Left lung (tissue), 14 donors: ENCODE measurements at places on chromosomes 4 and X. TPM values are rescaled to one million over a fixed set of nuclear protein-coding genes. Genes with fewer than 3 reads are reported as not detected.

DNA sequence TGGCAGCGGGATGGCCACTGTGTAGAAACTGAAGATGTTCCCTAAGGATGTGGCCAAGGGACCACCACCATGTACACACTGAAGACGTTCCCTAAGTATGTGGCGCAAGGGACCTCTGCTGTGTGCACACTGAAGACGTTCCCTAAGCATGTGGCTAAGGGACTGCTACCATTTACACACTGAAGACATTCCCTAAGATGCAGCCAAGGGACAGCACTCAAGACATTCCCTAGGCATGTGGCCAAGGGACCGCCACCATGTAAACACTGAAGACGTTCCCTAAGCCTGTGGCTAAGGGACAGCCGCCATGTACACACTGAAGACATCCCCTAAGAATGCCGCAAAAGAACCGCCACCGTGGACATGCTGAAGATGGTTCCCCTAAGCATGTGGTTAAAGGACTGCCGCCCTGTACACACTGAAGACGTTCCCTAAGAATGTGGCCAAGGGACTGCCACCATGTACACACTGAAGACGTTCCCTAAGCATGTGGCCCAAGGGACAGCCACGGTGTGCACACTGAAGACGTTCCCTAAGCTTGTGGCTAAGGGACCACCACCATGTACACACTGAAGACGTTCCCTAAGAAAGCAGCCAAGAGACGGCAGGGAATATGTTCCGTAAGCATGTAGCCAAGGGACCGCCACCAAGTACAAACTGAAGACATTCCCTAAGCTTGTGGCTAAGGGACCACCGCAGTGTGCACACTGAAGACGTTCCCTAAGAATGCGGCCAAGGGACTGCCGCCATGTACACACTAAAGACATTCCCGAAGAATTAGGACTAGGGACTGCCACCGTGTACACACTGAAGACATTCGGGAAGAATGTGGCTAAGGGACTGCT is 43.3 kb downstream of the DHRSX start:
- no peak for DNase-seq
- no peak overlapping the region for H3K27ac ChIP-seq
- no peak overlapping the region for H3K4me3 ChIP-seq
- no peaks in the 10 kb centered on the region for H3K4me1 ChIP-seq

- DNase-seq = no peak
- no peak overlapping the region for H3K27ac ChIP-seq
- no peaks in the 10 kb centered on the region for H3K27me3 ChIP-seq
- H3K36me3 ChIP-seq = no peaks in the 10 kb centered on the region
- no peak overlapping the region for H3K4me3 ChIP-seq
- H3K4me1 ChIP-seq = no peaks in the 10 kb centered on the region
These were observed 15.5 kb upstream of the FAAH2 start for GRCh38 chrX:57270980-57271379.

DNA sequence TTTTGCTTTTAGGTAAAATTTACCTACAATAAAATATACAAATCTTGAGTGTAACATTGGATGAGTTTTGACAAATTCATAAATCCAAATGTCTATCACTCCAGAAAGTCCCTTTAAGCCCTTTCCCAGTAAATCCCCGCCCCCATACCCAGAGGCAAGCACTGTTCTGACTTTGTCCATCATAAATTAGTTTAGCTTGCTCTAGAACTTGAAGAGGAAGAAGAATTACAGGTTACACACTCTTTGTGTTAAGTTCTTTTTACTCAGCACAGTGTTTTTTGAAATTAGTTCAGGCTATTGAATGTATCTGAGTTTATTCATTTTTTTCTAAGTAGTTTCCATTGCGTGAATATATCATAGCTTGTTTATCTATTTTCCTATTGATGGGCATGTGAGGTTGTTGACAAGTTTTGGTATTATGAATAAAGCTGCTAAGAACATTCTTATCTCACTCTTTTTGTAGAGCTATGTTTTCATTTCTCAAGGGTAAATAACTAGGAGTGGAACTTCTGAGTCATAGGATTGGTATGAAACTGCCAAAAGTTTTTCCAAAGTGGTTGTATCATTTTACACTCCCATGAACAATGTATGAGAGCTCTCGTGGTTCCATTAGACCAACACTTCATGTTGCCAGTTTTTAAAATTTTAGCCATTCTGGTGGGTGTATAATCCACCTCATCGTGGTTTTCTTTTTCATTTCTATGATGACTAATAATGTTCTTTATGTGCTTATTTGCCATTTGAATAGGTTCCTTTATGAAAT is 22.4 kb upstream of the HPSE start:
- H3K4me1 ChIP-seq = no peaks in the 10 kb centered on the region
- H3K27ac ChIP-seq = peak overlapping the region; percentile 16
- H3K4me3 ChIP-seq = no peak overlapping the region
- no peaks in the 10 kb centered on the region for H3K27me3 ChIP-seq
- DNase-seq = no peak

GRCh38 chr4:139210486-139210885 is 33.5 kb upstream of the ELF2 start:
- no peak for DNase-seq
- H3K27ac ChIP-seq = no peak overlapping the region
- no peaks in the 10 kb centered on the region for H3K36me3 ChIP-seq
- peaks cover 3% of the 10 kb centered on the region for H3K4me1 ChIP-seq
- H3K4me3 ChIP-seq = no peak overlapping the region

- peaks cover 3% of the 10 kb centered on the region for H3K36me3 ChIP-seq
- DNase-seq = no peak
- no peaks in the 10 kb centered on the region for H3K4me1 ChIP-seq
- no peak overlapping the region for H3K4me3 ChIP-seq
These were observed 137.2 kb downstream of the DIPK2B start for GRCh38 chrX:45063319-45064095.

DNA sequence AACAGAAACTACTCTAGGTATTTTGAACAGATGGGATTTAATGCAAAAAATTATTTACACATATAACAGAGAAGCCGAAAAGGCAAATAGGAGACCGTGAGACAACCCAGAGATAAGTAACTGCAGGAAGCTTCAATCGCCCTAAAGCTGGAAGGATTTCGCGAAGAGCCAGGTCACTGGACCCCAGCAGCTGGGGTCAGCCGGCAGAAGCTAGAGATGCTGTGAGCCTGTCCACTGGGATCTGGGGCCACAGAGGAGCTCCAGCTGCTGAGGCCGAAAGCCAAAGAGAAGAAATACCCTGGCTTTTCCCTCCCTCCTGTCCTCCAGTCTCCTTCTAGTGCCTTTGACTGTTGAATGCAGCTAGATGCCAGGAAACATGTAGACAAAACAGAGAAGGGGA is 192.8 kb upstream of the BCOR start:
- H3K4me1 ChIP-seq = no peaks in the 10 kb centered on the region
- H3K36me3 ChIP-seq = no peaks in the 10 kb centered on the region
- H3K27me3 ChIP-seq = no peaks in the 10 kb centered on the region
- H3K27ac ChIP-seq = no peak overlapping the region
- no peak overlapping the region for H3K4me3 ChIP-seq

- DNase-seq = no peak
- H3K4me1 ChIP-seq = no peaks in the 10 kb centered on the region
- H3K36me3 ChIP-seq = no peaks in the 10 kb centered on the region
- no peaks in the 10 kb centered on the region for H3K27me3 ChIP-seq
- no peak overlapping the region for H3K4me3 ChIP-seq
These were observed 247.9 kb upstream of the AR start for GRCh38 chrX:67295924-67296323.

The MAOA gene
- total RNA-seq = 159 TPM

DNA sequence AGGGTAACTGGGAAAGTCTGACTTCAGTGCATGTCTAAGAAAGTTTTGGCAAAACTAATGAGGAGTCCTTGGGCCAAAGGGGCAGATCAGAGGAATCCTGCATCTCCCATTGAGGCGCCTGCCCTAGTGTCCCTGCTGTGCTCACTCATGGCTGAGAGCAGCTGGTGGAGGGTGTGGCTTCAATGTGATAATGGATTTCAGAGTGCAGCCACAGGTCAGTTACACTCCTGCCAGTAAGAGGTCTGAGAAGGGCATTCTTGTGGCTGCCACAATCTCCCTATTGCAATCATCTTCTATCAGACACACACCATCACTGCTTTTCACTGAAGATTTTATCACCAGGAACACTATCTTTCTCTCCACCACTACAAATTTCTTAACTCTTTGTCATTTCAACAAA is 457.1 kb downstream of the MID1IP1 start:
- no peak overlapping the region for H3K27ac ChIP-seq
- no peaks in the 10 kb centered on the region for H3K4me1 ChIP-seq
- no peak for DNase-seq

The TIGD4 gene
- total RNA-seq = 0.39 TPM

DNA sequence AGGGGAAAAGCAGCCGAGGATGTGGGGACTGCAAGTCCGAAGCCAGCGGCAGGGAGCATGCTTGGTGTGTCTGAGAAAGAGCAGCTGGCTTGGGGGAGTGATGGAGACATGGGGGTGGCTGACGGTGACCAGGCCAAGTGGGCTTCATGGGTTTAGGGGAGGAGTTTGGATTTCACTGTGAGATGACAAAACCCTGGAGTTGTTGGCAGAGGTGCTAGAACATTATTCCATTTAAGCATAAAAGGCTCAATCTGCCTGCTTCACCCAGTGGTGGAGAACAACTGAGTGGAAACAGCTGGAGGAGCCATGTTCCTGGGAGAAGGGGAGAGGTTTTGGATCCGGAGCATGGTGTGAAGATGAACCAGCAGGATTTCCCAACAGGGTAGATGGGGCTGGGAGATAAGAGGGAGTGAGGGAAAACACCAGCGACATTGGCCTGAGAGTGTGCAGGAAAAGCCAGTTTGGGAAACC is 318.0 kb upstream of the TAPT1 start:
- no peaks in the 10 kb centered on the region for H3K36me3 ChIP-seq
- H3K27me3 ChIP-seq = no peaks in the 10 kb centered on the region
- no peak overlapping the region for H3K4me3 ChIP-seq
- H3K4me1 ChIP-seq = no peaks in the 10 kb centered on the region
- peak overlapping the region; percentile 33 for H3K27ac ChIP-seq

GRCh38 chr4:37490391-37491347 is 195.5 kb downstream of the RELL1 start:
- no peaks in the 10 kb centered on the region for H3K27me3 ChIP-seq
- H3K36me3 ChIP-seq = no peaks in the 10 kb centered on the region
- no peak overlapping the region for H3K27ac ChIP-seq
- H3K4me1 ChIP-seq = no peaks in the 10 kb centered on the region

GRCh38 chr4:88022289-88022688 is 14.9 kb downstream of the PKD2 start:
- H3K27ac ChIP-seq = no peak overlapping the region
- no peaks in the 10 kb centered on the region for H3K27me3 ChIP-seq
- H3K36me3 ChIP-seq = peaks cover 12% of the 10 kb centered on the region

DNA sequence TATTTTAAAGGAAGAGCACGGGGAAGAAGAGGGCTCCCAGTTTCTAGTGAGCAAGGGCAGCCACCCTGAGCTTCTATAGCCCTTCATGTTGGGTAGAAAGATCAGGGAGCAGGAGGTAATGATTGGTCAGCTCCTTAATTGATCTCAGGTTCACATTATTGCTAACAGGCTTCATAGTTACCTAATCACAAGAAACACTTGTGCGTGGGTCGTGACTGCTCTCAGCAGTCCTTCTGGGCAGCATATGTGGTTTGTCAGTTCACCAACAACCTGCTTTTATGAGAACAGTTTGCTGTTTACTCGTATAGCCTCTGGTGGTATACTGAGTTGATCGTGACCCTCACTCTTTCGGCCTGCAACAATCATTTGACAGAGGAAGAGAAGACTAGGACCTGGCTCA is 4.7 kb upstream of the DOK7 start:
- H3K36me3 ChIP-seq = no peaks in the 10 kb centered on the region
- H3K4me1 ChIP-seq = peaks cover under 1% of the 10 kb centered on the region
- H3K27ac ChIP-seq = no peak overlapping the region
- DNase-seq = no peak
- H3K27me3 ChIP-seq = peaks cover under 1% of the 10 kb centered on the region
- no peak overlapping the region for H3K4me3 ChIP-seq

The VSIG4 gene
- total RNA-seq = 377 TPM

DNA sequence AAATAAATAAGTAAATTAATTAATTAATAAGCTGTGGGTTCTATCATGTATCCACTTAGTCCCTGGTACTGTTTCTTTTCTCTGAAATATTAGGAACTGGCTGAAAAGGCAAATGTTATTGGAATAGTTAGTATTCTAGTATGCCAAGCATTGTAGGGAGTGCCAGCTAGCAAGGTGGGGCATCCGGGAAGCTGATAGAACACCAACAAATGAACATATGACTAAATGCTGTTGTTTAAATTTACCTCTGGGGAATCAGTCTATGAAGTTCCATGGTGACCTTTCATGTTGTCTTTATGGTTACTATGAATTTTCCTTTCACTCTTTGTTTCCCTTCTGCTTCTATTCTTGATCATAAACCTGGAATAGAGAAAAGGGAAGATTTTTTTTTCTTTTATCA is 32.7 kb downstream of the NUDT6 start:
- DNase-seq = no peak
- H3K4me3 ChIP-seq = no peak overlapping the region
- H3K27ac ChIP-seq = no peak overlapping the region
- H3K36me3 ChIP-seq = no peaks in the 10 kb centered on the region
- H3K4me1 ChIP-seq = no peaks in the 10 kb centered on the region

The SPATA18 gene
- 23.7 TPM for total RNA-seq

The FAM9B gene
- 0.16 TPM for total RNA-seq

- no peaks in the 10 kb centered on the region for H3K4me1 ChIP-seq
- H3K27me3 ChIP-seq = no peaks in the 10 kb centered on the region
- H3K4me3 ChIP-seq = no peak within 1 kb of the TSS
- DNase-seq = no peak
- H3K27ac ChIP-seq = no peak within 1 kb of the TSS
- no peaks in the 10 kb centered on the region for H3K36me3 ChIP-seq
These were observed at the start of gene SMR3B for GRCh38 chr4:70382691-70383181. Gene SMR3B, plus strand, starts transcription at chr4:70383131. Its CDS starts 1,380 bp downstream, at chr4:70384511.

- no peak overlapping the region for H3K4me3 ChIP-seq
- no peaks in the 10 kb centered on the region for H3K27me3 ChIP-seq
- H3K4me1 ChIP-seq = peaks cover 28% of the 10 kb centered on the region
- no peaks in the 10 kb centered on the region for H3K36me3 ChIP-seq
- DNase-seq = no peak
- no peak overlapping the region for H3K27ac ChIP-seq
These were observed 62.2 kb upstream of the FAM241A start for GRCh38 chr4:112082954-112083586.

The UNC5C gene
- 9.0 TPM for total RNA-seq
